ENCODE measurements at places on chromosomes 16 and 17. TPM values are rescaled to one million over a fixed set of nuclear protein-coding genes. Genes with fewer than 3 reads are reported as not detected.

Gene NOL3
- 75.8 TPM for total RNA-seq

Gene CDK3
- total RNA-seq: 3.6 TPM

Gene FBXL16
- 3.5 TPM for total RNA-seq

Gene RNF135
- 26.4 TPM for total RNA-seq

Gene SLC25A19
- 18.5 TPM for total RNA-seq

Gene CCNF
- total RNA-seq: 24.0 TPM

Gene TMC6
- 12.6 TPM for total RNA-seq

Gene ABAT
- 0.15 TPM for total RNA-seq

Gene FAM83G
- total RNA-seq: 39.9 TPM

Gene SMTNL2
- total RNA-seq: 1.3 TPM

Gene RAP1GAP2
- 21.9 TPM for total RNA-seq

Gene ETV4
- total RNA-seq: 52.2 TPM

Gene NPIPA8
- 0.94 TPM for total RNA-seq

Gene WFIKKN1
- total RNA-seq: not detected

Gene KARS1
- total RNA-seq: 168 TPM

Gene GSG1L
- total RNA-seq: not detected

Gene PRKCB
- 0.25 TPM for total RNA-seq

Gene CDH16
- total RNA-seq: 2.0 TPM

Gene RPS6KB1
- total RNA-seq: 52.3 TPM

Gene BAIAP3
- total RNA-seq: 1.8 TPM

Gene ADGRG1
- total RNA-seq: 249 TPM

Gene SULT1A2
- not detected for total RNA-seq

Gene GPR139
- not detected for total RNA-seq

Gene EFNB3
- 1.2 TPM for total RNA-seq

Gene TTYH2
- total RNA-seq: 2.0 TPM

Gene UMOD
- total RNA-seq: not detected

Gene CLEC3A
- not detected for total RNA-seq

Gene SEPTIN1
- 1.9 TPM for total RNA-seq

Gene FGF11
- total RNA-seq: 1.0 TPM

Gene PPY
- total RNA-seq: not detected

Gene TMEM88
- total RNA-seq: 0.45 TPM

Gene CLEC18C
- 0.08 TPM for total RNA-seq

Gene PLA2G15
- total RNA-seq: 16.4 TPM

Gene KRT33B
- not detected for total RNA-seq

Gene FBXW10
- 1.8 TPM for total RNA-seq

Gene DNAH3
- 0.14 TPM for total RNA-seq

Data from A549 treated with ZK216348 at 1 μM for 4 hours (cell line).